ENCODE measurements at places on chromosomes 12 and 14.

DNA sequence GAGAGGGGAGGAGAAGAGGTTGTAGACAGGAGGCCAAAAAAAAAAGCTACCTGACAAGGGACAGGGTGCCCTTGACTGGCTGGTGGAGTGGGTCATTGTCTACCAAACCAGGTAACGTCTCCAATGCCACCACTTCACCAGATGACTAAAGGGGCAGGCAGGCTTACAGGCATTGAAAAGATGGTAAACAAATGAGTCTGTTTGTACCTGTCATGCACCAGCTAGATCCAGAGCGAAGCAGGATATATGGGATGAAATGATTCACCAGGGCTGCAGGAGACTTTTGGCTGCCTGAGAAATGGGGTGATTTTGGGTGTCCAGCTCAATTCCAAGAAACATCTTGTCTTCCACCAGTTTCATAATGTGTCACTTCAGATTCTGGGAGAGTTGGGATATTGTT is 4.0 kb downstream of the C12orf54 start:
- H3K36me3 ChIP-seq: no peaks in the 10 kb centered on the region
- H3K27ac ChIP-seq: no peak overlapping the region
- no peaks in the 10 kb centered on the region for H3K4me1 ChIP-seq
- no peak for DNase-seq
- peaks cover 20% of the 10 kb centered on the region for H3K27me3 ChIP-seq
- H3K4me3 ChIP-seq: no peak overlapping the region

- H3K4me3 ChIP-seq: no peak overlapping the region
- H3K27me3 ChIP-seq: peaks cover 8% of the 10 kb centered on the region
- H3K36me3 ChIP-seq: no peaks in the 10 kb centered on the region
- H3K27ac ChIP-seq: no peak overlapping the region
These were observed 17.7 kb downstream of the STXBP6 start for GRCh38 chr14:25032092-25032784.

DNA sequence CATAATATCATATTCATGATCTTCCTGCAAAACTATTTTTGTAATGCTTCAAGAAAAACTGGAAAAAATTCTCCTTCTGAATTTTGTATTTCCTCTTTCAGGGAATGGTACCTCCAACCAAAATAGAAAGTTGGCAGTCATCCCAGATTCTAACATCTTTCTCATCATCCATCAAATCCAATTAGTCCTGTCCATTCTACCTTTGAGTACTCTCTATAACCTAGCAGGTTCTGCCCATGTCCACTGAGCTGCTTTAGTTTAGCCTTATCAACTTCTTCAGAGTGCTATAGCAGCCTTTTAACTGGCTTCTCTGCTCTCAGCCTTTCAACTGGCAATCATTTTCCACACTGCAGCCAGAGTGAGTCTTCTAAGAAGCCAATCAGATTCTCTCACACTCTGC is 236.2 kb downstream of the AKAP6 start:
- no peak for DNase-seq
- peaks cover 6% of the 10 kb centered on the region for H3K27me3 ChIP-seq
- H3K4me3 ChIP-seq: no peak overlapping the region
- H3K27ac ChIP-seq: peak overlapping the region; percentile 13
- H3K4me1 ChIP-seq: peaks cover 20% of the 10 kb centered on the region
- H3K36me3 ChIP-seq: no peaks in the 10 kb centered on the region

DNA sequence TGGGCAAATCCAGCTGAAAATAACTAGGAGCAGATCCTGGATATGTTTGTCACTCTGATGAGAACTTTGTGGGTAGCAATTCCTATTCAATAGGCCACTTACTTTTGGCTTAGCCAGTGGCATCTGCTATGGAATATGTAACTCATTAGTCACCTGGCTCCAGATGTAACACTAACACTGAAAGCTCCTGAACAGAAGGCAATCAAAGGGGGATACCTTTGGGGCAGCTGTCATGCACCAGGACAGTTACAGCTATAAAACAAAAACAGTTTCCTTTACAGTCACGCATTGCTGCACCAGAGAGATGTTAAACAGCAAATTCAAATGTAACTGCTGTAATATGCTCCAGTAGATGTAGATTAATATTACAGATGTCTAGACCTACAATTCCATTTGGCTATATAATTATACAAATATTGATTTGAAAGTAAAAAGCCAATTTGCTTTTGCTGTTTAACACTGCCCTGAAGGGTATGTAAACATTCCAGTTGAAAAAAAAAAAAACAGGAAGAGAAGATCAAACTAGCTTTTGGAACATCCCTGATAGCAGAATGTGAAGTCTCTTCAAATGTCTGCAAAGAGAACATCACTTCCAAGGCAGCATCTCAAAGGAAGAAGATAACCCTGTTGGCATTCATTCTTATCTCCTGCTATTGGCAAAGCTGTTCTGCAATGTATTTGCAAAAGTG is 18.4 kb downstream of the RACGAP1 start:
- no peak overlapping the region for H3K4me3 ChIP-seq
- H3K27me3 ChIP-seq: no peaks in the 10 kb centered on the region
- H3K4me1 ChIP-seq: no peaks in the 10 kb centered on the region
- DNase-seq: no peak
- H3K27ac ChIP-seq: no peak overlapping the region

- H3K27ac ChIP-seq: peak overlapping the region; percentile 91
- H3K36me3 ChIP-seq: no peaks in the 10 kb centered on the region
- H3K27me3 ChIP-seq: no peaks in the 10 kb centered on the region
- peak; percentile 74 for DNase-seq
These were observed 276.3 kb upstream of the CRY1 start for GRCh38 chr12:107369679-107370078.

DNA sequence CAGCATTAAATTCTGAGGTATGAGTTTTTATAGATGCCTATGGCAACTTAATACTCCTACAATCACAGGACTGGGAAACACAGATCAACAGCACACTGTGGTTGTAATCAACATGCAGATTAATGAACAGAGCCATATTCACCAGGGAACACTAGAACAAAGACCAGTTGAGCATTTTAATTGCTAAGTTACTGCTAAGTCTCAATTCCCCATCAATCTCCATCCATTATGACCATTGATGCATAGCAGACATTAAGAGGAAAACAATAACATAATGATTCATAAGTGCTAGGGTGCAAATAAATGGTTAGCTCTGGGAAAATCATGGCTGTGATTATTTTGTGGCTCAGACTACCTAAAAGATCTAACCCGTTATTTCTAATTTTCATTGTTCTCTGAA is 505.6 kb downstream of the TRHDE start:
- H3K4me1 ChIP-seq: no peaks in the 10 kb centered on the region
- no peak overlapping the region for H3K4me3 ChIP-seq
- no peaks in the 10 kb centered on the region for H3K36me3 ChIP-seq
- no peak for DNase-seq
- H3K27ac ChIP-seq: no peak overlapping the region

DNA sequence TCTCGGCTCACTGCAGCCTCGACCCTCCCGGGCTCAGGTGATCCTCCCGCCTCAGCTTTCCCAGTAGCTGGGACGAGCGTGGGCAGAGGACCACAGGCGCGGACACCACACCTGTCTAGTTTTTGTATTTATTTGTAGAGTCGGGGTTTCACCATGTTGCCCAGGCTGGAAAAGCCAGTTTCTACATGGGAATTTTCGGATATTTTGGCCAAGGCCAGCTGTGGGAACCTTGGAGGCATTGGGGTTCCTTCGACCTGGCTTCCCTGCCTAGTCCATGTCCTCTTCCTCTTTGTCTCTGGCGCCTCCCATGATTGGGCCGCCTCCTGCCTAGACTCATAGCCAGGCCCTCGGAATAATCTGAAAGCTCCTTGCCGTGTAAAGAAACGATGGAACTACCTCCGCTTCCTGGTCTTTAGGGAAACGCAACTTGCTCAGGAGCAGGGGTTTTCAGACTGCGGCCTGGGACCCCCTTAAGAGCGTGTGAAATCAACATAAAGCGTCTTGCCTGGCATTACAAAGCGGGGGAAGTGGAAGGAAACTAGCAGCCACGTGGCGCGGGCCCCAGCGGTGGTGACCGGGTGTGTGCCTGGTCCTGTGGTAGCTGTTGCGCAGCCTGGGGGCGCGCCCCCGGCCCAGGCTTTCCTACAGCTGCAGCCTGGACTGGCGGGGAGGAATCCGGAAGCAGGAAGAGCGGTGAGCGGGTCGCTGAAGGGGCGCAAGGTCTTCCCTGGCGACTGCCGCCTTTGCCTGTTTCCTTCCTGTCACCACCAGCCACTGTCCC is 1.4 kb upstream of the HSP90AA1 start:
- peak overlapping the region; percentile 97 for H3K27ac ChIP-seq
- DNase-seq: peak; percentile 76
- H3K4me3 ChIP-seq: peak overlapping the region; percentile 97
- peaks cover 32% of the 10 kb centered on the region for H3K36me3 ChIP-seq

Measured in natural killer cell treated with Interleukin-12 subunit alpha and Interleukin-12 subunit beta and Interleukin-15 and Interleukin-18, amount 100 ng/mL, for 72 hours (primary cell).